ENCODE measurements at places on chromosomes 16 and 17.

GRCh38 chr16:31335431-31335830 lies 19.5 kb upstream of the ITGAX start:
- DNase-seq, result no peak

GRCh38 chr17:65487161-65487560 lies 74.3 kb downstream of the AXIN2 start:
- no peak for DNase-seq

GRCh38 chr17:33968350-33969044 lies 286.6 kb upstream of the CCL2 start:
- no peak for DNase-seq

- DNase-seq, result no peak
These were observed 40.5 kb upstream of the SKAP1 start for GRCh38 chr17:48470388-48471034.

GRCh38 chr17:16912021-16912962 lies 59.6 kb downstream of the TNFRSF13B start:
- DNase-seq, result no peak

DNA sequence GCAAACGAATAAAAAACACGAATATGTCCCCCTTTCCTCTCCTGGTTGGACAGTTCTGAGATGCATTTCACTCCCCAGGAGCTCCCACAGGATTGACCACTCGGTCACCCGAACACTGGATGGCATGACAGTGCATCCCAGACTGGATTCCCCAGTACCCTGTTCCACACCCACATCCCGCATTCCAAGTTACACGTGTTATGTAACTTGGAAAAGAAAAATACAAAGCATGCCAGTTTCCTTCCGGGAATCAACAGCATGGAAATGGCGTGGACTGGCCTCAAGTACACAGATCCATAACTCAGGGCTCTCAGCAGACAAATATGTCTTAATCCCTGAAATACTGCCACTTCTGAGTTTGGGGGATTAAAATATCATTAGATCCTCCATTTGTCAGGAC lies 12.6 kb upstream of the KLHL36 start:
- DNase-seq, result no peak

DNA sequence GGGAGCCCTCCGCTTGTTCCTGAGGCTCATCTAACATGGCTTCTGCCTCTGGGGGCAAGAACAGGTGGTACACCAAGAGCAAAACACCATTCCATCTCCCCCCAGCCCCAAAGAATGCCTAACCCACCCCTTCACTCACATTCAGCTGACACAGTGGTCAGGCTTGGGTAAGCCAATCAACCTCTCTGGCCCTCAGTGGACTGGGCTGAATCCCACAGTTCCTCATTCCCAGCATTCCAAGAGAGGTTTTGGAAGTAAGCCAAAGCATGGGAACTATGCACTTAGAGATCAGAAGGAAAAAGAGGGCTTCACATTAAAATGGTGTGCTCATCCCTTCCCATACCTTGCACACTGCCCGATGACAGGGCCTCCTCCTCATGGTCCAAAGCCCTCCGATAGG lies 7.8 kb downstream of the PIGS start:
- DNase-seq, result no peak

- no peak for DNase-seq
These were observed 49.3 kb upstream of the PABPN1L start for GRCh38 chr16:88915639-88916327.

GRCh38 chr16:88408561-88409142 lies 25.9 kb downstream of the ZNF469 start:
- no peak for DNase-seq

- no peak for DNase-seq
These were observed 32.1 kb upstream of the ST6GALNAC1 start for GRCh38 chr17:76675648-76676047.

- no peak for DNase-seq
These were observed 1.5 kb upstream of the SPAG7 start for GRCh38 chr17:4969047-4969550.

GRCh38 chr17:18280766-18281371 lies 20.4 kb downstream of the MIEF2 start:
- no peak for DNase-seq

DNA sequence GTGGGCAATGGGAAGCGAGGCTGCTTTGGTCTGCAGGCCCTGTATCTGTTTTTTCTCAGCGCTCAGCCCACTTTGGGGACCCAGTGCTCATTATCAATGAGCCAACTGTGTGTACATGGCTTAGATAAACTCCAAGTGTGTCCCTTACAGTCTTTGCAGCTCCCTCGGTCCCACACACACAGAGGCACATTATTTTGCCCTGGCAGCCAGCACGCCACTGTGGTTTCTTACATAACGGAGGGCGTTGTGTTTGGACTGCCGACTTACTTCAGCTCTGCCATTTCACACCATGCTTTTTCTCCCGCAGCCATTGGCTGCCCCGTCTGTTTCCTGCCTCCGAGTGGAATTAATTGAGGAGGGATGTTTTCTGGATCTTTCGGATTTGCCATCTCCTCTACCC lies 56.5 kb upstream of the CLEC18A start:
- peak; percentile 72 for DNase-seq

DNA sequence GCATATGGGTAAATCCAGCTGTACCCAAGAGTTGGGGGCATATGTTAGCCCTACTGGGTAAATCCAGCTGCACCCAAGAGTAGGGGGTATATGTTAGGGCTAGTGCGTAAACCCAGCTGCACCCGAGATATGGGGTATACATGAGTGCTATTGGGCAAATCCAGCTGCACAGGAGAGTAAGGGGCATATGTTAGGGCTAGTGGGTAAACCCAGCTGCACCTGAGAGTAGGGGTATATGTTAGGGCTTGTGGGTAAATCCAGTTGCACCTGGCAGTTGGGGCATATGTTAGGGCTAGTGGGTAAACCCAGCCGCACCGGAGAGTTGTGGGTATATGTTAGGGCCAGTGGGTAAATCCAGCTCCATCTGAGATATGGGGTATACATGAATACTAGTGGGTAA lies 80.9 kb downstream of the WWOX start:
- DNase-seq, result no peak

- DNase-seq, result no peak
These were observed 20.0 kb downstream of the UNKL start for GRCh38 chr16:1394367-1394951.

- DNase-seq, result no peak
These were observed 65.3 kb downstream of the RBFOX1 start for GRCh38 chr16:7397901-7398300.

- DNase-seq, result no peak
These were observed 32.5 kb downstream of the WIPF2 start for GRCh38 chr17:40251576-40251975.

GRCh38 chr16:79336437-79337229 lies 263.9 kb downstream of the MAF start:
- DNase-seq, result no peak

DNA sequence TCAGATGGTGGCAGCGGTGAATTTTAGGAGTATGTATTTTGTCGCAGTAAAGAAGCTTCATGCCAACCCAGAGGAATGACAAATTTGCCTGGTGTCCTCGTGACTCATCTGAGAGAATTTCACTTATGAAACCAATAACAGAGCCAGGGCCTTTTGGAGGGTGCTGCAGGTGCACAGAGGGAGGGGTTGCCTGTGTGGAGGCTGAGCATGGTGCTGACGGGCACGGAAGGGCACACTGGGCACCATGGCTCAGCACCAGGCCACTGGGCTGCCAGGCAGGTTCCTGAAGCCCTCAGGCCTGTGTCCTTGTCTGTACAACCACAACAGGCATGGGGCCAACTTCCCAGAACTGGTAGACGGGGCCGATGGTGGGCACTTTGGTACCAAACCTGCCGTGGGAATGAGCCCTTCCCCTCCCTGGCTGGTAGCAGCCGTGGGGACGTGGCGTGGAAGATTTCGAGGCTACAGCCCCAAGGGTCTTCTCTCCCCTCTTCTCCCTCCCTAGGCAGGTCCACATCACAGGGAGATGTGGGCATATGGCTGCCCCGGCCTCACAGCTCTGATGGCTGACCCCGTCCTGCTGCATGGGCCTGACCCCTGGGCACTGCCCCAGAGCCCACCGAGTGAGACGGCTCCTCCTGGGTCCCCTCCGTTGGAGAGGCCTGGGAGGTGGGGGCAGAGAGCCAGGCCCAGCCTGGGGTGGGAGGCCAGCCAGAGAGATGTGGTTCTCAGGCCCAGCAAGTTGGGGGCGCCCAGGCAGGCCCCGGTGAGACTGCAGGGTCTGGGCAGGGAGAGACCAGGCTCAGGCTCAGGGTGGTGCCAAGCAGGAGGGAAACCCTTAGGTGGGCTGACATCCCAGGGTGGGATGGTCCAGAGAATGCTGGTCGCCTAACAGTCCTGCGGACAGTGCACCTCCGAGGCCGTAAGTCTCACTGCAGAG lies 30.2 kb upstream of the ZNF469 start:
- no peak for DNase-seq

- DNase-seq, result no peak
These were observed 85.3 kb upstream of the PLCG2 start for GRCh38 chr16:81693744-81694303.

DNA sequence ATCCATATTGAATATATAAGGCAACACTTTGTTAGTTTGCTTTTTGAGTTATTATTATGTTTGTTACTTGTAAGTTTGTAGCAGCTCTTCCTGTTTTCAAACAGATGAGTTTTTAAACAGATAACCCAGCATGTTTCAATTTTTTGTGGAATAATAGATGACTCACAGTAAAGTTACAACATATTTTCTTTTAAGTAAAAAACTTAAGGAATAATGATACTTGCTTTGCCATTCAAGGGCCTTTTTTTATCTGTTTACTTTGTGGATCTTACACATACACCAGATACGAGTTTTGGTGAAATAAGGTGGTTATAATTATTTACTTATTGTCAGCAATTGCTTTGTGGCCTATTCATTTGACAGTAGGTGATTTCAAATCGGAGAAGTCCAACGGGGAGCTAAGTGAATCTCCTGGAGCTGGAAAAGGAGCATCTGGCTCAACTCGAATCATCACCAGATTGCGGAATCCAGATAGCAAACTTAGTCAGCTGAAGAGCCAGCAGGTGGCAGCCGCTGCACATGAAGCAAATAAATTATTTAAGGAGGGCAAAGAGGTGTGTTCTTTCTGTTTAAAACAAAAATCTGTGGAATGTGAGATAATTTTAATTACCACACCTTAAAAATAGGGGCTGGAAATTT lies 66.3 kb downstream of the BPTF start:
- DNase-seq, result no peak

GRCh38 chr16:535446-536405 lies 8.2 kb downstream of the CAPN15 start:
- DNase-seq, result no peak

DNA sequence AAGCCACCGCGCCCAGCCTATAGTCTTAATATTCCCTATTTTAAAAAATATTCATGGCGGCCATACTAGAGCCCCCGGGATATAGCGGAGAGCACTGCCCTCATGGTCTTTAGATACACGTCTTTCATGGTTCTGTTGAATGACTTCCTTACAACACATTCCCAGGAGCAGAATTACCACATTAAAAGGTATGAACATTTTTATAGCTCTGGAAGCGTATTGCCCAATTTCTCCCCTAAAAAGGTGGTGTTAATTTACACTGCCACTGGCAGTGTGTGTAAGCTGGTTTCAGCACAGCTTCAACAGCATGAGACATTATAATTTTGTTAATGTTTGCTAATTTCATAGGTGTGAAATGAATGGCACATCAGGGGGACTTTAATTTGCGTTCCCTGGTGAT lies 19.0 kb downstream of the C17orf100 start:
- DNase-seq, result no peak

DNA sequence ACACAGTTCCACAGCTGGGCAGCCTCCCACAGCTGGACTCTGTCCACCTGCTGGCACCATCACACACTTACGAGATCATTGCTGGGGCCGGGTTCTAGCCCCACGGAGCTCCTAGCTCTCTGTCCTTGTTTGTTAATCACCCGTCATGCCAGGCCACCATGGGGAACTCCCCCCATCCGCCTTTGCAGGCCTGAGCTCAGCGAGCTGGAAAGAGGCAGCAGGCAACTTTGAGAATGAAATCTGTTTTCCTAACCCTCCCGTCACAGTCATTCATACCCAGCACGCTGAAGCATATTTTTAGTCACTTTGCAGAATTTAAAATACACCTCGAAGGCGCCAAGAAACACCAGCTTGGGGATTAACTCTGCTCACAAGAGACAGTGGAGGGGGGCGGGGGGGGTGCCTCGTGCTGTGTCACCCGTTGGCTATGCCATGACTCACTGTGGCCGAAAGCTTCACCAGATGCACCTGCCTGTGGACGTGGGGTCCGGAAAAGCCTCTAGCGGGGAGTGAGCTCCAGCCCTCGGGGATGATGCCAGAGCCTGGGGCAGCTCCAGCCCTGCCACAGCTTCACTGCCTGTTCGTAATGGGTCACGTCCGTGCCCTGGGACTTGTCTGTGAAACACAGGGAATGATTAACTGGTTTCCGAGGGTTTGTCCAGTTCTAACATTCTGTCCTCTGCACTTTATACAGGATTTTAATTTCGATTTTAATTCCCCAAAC lies 1.4 kb upstream of the SPNS2 start:
- no peak for DNase-seq

GRCh38 chr16:46954562-46954961 lies 18.9 kb downstream of the DNAJA2 start:
- DNase-seq, result no peak

DNA sequence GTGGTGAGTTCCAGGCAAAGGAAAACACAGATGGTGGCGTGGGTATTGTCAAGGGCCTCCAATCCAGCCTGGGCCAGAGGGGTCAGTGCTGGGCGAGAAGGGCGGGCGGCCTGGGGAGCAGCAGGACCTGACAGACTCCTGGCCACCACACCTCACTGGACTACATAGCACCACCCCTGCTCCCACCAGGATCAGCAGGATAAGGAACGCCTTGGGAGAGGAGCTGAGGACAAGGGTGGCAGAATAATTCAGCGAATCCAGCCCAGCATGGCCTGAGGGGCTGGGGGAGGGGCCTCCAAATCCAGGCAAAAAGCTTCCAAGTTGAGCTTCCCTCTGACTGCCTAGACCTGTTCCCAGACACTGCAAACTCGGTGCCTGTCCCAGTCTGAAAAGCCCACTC lies 6.5 kb downstream of the DLX4 start:
- no peak for DNase-seq

DNA sequence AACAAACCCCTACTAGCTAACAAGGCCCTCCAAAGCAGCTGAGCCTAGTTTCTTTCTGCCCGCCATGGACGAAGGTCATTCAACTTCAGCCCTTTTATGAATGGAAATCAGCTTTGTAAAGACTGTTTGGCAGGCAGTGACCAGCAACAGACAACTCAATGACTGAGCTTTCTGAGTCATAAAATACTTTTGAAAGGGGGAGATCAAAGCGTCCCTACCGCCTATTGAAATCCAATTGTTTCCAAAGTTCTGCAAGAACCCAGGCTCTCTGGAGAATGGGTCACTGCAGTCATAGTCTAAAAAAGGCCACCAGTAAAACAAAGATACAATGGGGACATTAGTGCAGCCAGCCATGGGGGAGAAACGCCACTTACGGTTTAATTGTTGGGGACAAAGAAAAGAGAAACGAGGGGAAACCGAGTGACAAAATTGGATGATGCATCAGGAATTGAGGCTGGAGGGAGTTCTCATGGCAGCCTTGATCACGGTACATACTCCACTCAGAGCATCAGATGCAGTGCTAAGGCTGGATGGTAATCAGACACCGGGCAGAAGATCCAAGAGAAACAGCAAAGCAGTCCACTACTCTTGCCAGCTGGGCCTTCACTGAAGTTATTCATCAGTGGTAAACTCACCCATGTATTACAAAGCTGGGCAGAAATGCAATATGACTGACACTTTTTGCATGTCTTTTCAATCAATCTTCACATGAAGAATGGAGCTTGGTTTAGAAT lies 9.8 kb downstream of the ADAMTS18 start:
- DNase-seq, result no peak

GRCh38 chr17:44880062-44880461 lies 19.2 kb downstream of the EFTUD2 start:
- no peak for DNase-seq

GRCh38 chr17:51740531-51740930 lies 418.0 kb downstream of the CA10 start:
- DNase-seq, result no peak
